ENCODE measurements at places on chromosomes 4 and X. TPM values are rescaled to one million over a fixed set of nuclear protein-coding genes. Genes with fewer than 3 reads are reported as not detected.

DNA sequence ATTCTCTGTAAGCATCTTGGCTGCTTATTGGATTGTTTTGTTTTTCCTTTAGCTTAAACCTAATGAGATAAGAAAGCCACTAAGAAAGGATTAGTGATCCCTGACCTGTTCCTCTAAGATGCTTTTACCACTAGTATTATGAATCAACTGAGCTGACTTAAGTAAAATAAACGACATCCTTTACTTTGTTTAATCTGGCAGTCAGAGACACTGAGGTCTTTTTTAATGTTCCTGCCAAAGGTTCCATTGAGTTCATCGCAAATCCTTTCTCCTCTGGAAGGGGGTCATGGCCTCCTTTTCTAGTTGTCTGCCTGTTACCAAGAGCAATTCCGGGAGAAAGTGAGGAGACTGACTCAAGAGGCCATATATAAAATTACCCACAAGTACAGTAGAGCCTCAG is 1038.3 kb upstream of the SLIT2 start:
- no peak for DNase-seq
- no peaks in the 10 kb centered on the region for H3K27me3 ChIP-seq
- no peaks in the 10 kb centered on the region for H3K4me1 ChIP-seq
- H3K4me3 ChIP-seq, result no peak overlapping the region
- no peaks in the 10 kb centered on the region for H3K36me3 ChIP-seq
- no peak overlapping the region for H3K27ac ChIP-seq

DNA sequence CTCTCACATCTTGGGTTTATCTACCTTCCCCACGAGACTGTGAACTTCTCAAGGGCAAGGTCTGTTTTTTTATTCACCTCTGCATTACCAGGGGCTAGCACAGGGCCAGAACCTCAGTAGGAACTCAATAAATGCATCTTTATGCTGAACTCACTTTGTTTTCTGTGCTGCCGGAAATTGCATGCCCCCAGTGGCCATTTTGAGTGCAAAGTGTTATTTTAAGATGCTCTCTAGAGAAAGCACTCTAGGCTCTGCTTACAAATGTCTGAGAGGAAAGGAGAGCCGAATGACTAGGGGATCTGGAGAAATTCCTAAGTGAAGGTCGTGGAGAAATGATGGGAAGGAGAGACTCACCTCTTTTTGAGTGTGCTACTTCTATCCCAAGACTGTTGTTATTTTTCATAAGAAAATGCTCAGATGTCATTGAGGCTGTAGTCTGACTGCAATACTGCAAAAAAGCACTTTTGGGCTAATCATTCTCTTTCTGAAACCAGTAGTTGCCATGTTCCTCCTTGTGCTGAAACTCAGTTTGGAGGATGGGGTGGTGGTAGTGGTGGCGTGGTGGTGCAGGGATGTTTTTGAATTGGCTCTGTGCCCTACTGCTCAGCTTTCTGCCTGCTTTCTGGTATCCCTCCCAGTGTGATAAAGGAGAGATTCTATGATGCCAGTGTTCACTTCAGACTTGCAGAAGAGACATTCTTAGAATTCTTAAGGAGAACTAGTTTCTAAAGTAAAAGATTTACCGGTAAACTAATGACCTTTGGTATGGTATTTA is 41.3 kb downstream of the DOCK11 start:
- H3K4me1 ChIP-seq, result no peaks in the 10 kb centered on the region
- H3K27me3 ChIP-seq, result no peaks in the 10 kb centered on the region
- peak; percentile 65 for DNase-seq
- H3K27ac ChIP-seq, result peak overlapping the region; percentile 65

DNA sequence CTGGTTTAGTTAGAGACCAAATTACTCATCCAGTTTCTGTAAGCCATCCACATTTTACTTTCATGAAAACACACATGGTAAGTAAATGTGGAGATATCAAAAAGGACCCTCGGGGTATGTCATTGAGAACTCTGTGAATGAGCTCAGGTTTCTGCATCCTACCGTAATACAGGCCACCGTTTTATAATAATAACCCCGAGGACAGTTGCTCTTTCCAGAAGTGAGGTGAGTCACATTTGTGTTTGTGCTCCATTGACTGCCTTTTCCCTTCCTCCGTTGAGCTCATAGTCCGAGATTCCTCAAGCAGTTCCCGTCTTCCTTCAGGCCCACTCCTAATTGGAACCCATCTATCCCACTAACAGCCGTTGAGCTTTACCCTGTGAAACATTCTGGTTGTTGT is 95.3 kb downstream of the GRID2 start:
- H3K4me3 ChIP-seq, result no peak overlapping the region
- H3K27me3 ChIP-seq, result no peaks in the 10 kb centered on the region
- no peaks in the 10 kb centered on the region for H3K4me1 ChIP-seq
- no peak for DNase-seq

GRCh38 chr4:3323071-3323481 is 30.3 kb downstream of the RGS12 start:
- DNase-seq, result no peak
- no peaks in the 10 kb centered on the region for H3K36me3 ChIP-seq
- no peaks in the 10 kb centered on the region for H3K27me3 ChIP-seq
- H3K27ac ChIP-seq, result no peak overlapping the region

- H3K36me3 ChIP-seq, result no peaks in the 10 kb centered on the region
- no peaks in the 10 kb centered on the region for H3K27me3 ChIP-seq
- no peak overlapping the region for H3K4me3 ChIP-seq
- no peak for DNase-seq
- H3K4me1 ChIP-seq, result no peaks in the 10 kb centered on the region
Measured at GRCh38 chr4:175806727-175807126, 5.3 kb downstream of the GPM6A start.

DNA sequence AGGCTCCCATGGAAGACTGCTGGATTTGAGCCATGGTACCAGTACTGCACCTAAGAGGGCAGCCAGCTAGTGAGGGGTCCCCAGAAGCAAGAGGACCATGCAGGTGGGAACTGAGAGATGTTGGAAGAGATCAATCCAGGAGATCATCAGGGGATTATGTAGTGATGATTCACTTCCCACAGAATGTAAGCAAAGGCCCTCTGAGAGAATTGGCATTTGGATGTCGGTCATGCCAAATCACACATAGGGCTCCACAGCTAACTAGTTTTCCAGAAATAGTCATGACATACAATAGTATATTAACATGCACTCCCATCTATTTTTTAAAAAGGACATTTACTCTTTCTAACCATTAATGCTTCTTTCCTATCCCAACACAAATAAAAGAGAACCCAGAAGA is 112.5 kb downstream of the RASGEF1B start:
- no peaks in the 10 kb centered on the region for H3K36me3 ChIP-seq
- H3K27me3 ChIP-seq, result no peaks in the 10 kb centered on the region
- H3K4me3 ChIP-seq, result no peak overlapping the region

DNA sequence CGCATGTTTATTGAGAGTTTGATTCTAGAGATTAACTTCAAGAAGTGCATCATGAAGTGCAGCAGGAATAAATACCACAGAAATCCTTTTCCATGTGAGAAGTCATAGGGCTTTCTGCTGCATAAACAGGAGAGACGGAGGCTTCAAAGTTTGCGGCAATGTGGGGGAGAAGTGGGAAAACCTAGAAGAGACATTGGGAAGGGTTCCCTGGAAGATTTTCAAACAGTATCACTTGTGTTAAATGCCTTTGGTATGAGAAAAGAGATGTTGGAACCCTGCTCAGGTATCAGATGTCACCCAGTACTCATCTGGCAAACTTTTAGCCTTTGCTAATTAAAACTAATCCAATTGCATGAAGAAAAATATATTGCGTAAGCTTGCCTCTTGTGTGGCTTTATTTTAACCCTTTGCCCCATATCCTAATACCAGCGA is 15.4 kb downstream of the NHS start:
- H3K4me3 ChIP-seq, result no peak overlapping the region
- peak; percentile 29 for DNase-seq
- no peaks in the 10 kb centered on the region for H3K4me1 ChIP-seq
- H3K36me3 ChIP-seq, result no peaks in the 10 kb centered on the region
- H3K27ac ChIP-seq, result no peak overlapping the region
- H3K27me3 ChIP-seq, result no peaks in the 10 kb centered on the region

- no peak for DNase-seq
- no peaks in the 10 kb centered on the region for H3K36me3 ChIP-seq
- no peak overlapping the region for H3K27ac ChIP-seq
- no peak overlapping the region for H3K4me3 ChIP-seq
- no peaks in the 10 kb centered on the region for H3K4me1 ChIP-seq
Measured at GRCh38 chr4:25779021-25779420, 83.8 kb downstream of the SEL1L3 start.

GRCh38 chr4:180058691-180059215 is 2184.4 kb upstream of the TENM3 start:
- H3K4me3 ChIP-seq, result no peak overlapping the region
- no peaks in the 10 kb centered on the region for H3K27me3 ChIP-seq
- no peaks in the 10 kb centered on the region for H3K4me1 ChIP-seq
- no peak overlapping the region for H3K27ac ChIP-seq
- no peaks in the 10 kb centered on the region for H3K36me3 ChIP-seq

KIAA1210 gene
- not detected for polyA plus RNA-seq

SLC34A2 gene
- 2.9 TPM for polyA plus RNA-seq

TLL1 gene
- polyA plus RNA-seq, result 0.28 TPM

JADE3 gene
- 3.2 TPM for polyA plus RNA-seq

TAF7L gene
- 0.30 TPM for polyA plus RNA-seq
